ENCODE measurements at places on chromosomes 2 and 18.
A peak's percentile ranks its signal among the peaks of the same experiment; 100 is the strongest.

GRCh38 chr2:164606557-164606956, 14.7 kb downstream of the GRB14 start:
- DNase-seq = no peak

DNA sequence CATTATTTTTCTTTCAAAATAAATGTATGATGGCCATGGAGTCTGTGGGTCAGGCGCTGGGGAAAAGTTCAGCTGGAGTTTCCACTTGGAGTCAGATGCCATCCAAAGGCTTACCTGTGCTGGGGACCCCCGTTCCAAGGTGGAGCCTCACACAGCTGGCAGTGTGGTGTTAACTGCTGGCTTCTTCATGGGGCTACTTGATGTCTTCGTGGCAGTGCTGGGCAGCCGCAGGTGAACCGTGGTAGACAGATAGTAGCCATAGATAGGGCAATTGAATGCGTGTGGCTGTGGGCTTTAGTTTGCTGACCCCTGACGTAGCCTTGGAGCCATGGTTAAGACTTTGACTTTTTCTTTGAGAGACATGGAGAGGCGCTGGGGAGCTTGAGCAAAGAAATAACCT, 83.1 kb downstream of the HS6ST1 start:
- no peak for DNase-seq

DNA sequence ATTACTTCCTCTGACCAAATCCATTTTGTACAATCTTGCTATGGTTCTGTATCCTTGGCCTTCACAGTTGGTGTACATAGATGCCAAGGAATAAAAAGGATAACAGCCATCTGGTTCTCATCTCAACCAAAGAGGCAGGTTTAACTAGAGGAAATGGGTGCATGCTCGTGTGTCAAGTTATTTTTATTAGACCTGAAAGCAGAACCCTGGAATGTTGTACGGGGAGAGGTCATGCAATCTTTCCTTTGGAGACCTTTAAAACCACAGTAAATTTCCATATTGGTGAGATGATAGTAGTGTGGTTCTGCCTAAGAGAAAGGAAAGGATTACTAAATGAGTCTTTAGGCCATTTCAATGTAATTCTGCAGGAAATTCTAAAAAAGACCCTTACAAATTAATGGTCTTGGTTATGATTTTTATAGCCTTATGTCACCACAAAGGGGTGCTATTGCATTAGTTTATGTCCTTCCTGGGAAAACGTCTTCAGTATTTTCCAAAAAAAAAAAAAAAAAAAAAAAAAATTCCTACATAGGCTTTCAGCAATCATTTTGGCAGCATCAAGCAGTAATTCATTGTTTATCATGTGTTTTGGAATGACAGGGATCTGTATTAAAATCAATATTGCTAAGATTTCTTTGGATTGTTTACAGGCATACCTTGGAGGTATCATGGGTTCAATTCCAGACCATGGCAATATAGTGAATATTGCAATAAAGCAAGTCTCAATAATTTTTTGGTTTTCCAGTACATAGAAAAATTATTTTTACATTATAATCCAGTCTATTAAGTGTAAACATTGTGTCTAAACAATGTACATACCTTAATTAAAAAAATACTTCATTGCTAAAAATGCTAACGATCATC, 270.8 kb downstream of the NYAP2 start:
- DNase-seq = no peak

- no peak for DNase-seq
These were observed 366.8 kb upstream of the SALL3 start for GRCh38 chr18:78612801-78613200.

- DNase-seq = no peak
These were observed 961.6 kb upstream of the LRRTM1 start for GRCh38 chr2:81266106-81266505.

DNA sequence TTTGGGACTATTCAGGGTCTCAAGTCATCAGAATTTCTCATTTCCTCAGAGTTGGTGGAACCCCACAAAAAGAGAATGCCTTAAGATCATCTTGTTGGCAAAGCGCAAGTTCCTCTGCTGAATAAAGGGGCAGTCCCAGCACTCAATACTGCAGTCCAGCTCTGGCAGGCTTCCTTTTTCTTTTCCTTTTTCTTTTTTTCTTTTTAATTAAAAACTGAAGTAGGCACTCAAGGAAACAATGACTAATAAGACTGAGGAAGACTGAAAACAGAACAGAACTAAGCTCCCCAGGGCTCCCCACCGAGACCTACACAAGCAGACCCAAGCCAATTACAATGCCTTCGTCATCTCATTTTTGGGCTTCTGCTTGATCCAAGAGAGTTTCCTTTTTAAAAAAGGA, 82.0 kb downstream of the STK39 start:
- DNase-seq = no peak

- DNase-seq = no peak
These were observed 253.6 kb upstream of the TNP1 start for GRCh38 chr2:217113491-217113890.

DNA sequence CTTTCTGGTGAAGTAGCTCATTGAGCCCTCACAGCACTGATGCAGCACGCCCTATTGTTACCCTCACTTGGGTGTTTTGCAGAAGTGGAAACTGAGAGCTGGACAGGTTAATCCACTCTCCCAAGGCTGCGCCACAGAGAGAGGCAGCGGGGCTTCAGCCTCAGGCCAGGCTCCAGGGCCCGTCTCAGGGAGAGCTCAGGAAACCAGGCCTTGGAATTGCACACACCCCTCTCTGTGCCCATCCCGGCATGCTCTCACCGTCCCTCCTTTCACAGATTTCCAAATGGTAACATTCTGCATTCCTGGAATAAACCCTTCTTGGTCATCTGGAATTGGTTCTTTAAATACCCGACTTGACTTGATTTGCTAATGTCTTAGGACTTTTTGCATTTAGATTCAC, 51.5 kb downstream of the TWIST2 start:
- no peak for DNase-seq

DNA sequence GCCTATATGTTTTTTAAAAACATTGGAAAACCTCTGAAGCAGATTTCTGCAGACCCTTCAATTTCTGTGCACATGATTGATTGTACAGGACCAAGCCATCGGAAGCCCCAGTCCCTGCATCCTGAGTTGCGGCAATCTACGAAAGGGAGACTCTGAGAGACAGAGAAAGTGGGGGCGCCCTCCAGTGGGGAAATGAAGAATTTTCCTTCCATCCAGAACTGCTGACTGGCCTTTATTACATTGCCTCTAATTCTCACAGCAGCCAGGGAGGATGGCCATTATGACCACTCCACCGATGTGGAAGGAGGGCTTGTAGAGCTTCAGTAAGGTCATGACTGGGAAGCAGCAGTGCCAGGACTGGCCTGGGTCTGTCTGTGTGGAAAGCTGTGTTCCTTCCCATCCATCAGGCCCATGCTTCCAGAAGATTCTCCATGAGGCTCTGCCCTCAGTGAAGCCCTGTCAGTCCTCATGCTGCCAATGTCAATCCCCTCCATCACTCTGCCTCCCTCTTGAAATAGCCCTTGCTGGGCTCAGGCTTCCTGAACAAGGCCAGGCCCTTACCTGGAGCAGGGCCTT, 20.0 kb upstream of the RESP18 start:
- DNase-seq = peak; percentile 48

- DNase-seq = no peak
These were observed 71.8 kb upstream of the STAM2 start for GRCh38 chr2:152247337-152247695.

DNA sequence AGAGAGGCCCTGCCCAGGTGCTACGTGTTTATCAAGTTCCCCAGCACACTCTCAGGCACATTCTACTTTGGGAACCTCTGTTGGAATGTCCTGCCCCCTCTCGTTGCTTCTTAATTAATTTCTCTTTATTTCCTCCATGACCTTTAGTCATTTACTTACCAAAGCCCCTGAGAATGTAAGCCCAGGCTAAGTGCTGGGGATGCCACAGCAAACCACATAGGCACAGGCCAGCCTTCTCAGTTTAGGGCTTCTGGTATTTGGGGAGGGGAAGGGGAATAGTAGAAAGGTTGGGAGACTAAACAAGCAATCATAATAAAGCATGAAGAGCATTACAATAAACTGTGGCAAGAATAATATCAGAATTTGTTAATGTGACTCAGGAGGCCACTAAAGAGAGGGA, 85.7 kb downstream of the EVA1A start:
- DNase-seq = no peak

All from stimulated activated CD4-positive, alpha-beta T cell treated with anti-CD3 and anti-CD28 coated beads, Interleukin-1b, Interleukin-23, amount 100 ng/mL, for 1 hour (primary cell).